HCEC 1CT (cell line): ENCODE measurements at places on chromosomes 11 and 22.

- DNase-seq, result no peak
Observed at GRCh38 chr22:42026705-42027104, 28.1 kb downstream of the WBP2NL start.

- peak; percentile 8 for DNase-seq
Observed at GRCh38 chr22:26763633-26764361, 106.4 kb downstream of the MIAT start.

DNA sequence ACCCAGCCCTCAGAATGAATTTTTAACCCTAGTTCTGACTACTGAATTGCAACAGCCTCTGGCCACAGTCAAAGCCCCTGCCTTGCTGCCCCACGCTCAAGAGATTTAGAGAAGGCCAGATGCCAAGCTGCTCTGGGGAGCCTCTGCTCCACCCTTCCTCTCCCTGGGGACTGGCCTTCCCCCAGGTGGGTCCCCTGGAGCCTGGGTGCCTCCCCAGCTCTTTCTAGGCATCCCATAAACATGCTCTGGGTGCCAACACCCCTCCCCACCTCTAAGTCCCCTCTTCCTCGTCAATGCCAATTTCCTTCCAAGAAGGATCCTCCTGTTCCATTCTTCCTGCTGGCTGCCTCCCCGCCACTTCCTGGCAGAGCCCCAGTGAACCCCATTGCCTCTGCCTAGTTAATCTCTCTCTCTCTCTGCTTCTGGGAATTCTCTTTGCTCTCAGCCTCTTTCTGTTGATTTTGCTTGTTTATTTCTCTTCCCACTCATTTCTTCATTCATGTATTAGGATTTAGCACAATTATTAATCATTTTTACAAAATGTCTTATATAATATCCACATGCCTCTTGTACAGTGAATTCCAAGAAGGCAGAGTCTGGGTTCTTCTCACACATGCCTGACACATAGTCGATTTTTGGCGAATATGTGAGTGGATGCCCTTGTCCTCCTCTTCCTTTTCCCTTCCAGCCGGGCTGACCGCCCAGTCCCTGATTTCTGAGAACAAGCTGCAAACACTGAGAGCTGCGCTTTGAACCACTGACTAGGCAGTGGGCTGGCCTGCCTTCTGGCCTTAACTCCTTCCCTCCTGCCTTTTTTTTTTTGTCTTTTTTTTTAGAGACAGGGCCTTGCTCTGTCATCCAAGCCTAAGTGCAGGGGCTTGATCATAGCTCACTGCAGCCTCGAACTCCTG lies 17.5 kb downstream of the UQCR10 start:
- no peak for DNase-seq

DNA sequence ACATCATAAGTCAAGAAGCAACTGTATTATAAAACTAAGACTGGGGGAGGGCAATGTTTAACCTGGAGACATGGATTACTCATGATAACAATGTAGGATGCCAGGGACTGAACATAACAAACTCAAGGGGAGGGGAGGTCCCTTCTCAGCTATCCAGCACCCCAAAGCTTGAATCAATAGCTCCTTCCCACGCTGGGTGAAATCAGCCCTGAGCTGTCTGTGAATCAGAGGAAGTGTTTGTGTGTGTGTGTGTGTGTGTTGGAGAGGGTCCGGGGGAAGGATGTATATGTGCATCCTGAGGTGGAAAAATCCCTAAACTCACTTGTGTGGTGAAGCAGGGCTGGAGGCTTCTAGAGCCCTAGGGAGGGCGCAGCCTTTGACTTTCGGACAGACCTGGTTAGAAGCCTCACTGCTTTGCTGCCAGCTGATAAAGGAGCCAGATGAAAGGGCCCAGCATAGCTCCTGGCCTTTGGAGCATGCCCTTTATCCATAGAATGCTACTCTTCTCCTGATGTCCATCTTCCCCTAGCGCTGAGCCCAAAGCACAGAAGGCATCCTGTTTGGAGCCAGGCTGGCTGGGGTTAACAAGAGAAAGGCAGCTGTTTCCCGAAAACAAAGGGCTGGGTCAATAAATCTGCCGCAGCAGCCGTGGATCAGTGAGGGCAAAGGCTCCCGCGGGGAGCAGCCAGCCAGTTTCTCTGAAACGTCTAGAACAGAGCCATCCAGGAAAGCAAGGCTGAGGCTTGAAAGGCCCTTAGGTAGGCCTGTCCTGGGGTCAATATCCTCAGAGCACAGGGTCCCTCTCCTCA lies 35.8 kb downstream of the TNKS1BP1 start:
- DNase-seq, result peak; percentile 90

- no peak for DNase-seq
Observed at GRCh38 chr11:105100206-105100605, 39.4 kb downstream of the CARD18 start.
